HT1080 (cell line): ENCODE measurements at places on chromosomes 4 and X.

DNA sequence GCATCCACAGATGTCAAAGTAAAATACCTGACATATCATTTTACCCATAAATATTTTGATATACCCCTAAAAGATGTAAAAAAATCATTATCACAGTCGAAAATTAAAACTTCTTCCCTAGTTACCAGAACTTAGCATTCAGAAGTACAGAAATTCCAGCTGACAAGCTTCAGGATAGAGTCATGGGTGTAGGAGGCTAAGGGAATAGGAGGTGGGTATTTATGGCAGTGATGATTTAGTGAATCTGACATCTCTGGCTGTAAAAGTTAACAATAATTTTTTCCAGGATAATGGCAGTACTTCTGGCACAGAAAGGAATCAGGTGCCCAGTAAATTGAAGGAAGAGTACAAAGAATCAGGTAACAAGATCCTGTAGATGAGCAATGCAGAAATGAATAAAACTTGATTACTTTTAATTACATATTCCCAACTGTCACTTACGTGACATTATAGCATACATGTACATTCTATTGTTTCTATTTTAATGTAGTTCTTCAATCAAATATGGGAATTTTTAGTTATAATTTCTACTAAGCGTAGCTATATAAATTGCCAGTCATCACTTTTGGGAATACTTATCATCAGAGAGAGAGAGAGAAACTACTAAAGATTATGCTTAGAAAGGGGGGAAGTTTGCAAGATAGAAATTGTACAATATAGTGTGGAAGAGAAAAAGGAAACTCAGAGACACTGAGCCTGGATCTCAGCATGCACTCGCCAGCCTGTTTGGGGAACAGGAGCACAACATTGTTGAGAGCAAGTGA, 143.4 kb downstream of the TMEM144 start:
- DNase-seq = no peak

- no peak for DNase-seq
Measured at GRCh38 chrX:150536455-150537116, 31.8 kb upstream of the MTM1 start.

- DNase-seq = no peak
Measured at GRCh38 chr4:1532549-1533395, 126.5 kb upstream of the NKX1-1 start.

DNA sequence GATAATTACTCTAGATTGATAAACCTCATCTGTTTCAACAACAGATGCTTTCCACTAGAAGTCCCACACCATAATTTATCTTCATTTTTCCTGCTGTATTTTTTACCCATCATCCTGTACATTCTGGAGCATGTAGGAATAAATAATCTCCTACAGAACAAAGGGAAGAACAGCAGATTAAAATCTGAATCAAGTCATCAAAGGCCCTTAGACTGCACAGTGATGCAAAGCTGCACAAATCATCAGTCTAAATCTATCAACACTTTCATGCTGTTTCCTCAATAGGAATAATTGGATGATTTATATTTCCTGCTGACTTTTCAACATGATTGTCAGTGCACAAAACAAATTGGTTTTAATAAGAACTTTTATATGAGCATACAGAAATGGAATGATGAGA, 1143.9 kb downstream of the STIM2 start:
- DNase-seq = no peak

DNA sequence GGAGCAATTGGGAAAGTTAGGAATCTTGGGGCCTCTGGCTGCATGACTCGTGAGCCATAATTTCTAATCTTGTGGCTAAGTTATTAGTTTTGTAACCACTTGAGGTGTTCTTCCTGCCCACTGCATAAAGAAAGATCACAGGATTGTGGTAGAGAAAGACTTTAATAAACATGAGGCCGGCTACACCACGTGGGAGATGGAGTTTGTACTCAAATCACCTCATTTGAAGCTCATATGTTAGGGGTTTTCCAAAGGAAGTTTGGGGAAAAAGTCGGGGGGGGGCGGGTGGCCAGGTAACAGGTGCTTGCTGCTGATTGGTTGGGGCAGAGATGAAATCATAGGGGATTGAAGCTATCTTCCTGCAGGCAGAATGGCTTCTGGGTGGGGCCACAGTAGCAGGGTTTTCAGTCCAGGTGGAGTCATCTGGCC, 287.8 kb downstream of the ZNF674 start:
- no peak for DNase-seq

DNA sequence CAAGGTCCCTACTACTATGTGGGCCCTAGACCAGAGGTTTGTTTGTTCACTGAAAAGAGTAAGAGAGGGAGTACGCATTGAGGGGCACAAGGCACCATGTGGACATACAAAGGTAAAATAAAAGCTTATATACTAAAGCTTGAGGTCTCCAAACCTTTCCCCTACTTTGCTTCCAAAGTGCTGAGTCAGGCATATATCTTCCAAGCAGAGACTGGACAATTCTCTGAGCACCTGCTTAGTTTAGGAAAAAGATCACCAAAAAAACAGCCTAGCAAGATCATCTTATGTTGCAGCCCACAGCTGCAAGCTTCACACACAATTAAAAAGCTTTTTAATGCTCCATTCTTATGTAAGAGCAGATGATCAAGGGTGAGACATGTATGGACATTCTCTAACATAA, 119.5 kb downstream of the WDFY3 start:
- DNase-seq = no peak
